ENCODE measurements at places on chromosomes 7 and 10. TPM values are rescaled to one million over a fixed set of nuclear protein-coding genes. Genes with fewer than 3 reads are reported as not detected.

GPR26 gene
- not detected for total RNA-seq

ICA1 gene
- 32.6 TPM for total RNA-seq

NAT16 gene
- total RNA-seq: not detected

- DNase-seq: no peak
- no peak overlapping the region for H3K27ac ChIP-seq
- H3K4me1 ChIP-seq: peaks cover 4% of the 10 kb centered on the region
- no peak overlapping the region for H3K4me3 ChIP-seq
- no peaks in the 10 kb centered on the region for H3K36me3 ChIP-seq
These were observed 32.4 kb downstream of the BTBD16 start for GRCh38 chr10:122303271-122304053.

- no peaks in the 10 kb centered on the region for H3K27me3 ChIP-seq
- no peak overlapping the region for H3K4me3 ChIP-seq
- DNase-seq: no peak
- no peaks in the 10 kb centered on the region for H3K36me3 ChIP-seq
These were observed 26.1 kb downstream of the HACD1 start for GRCh38 chr10:17590969-17591645.

DNA sequence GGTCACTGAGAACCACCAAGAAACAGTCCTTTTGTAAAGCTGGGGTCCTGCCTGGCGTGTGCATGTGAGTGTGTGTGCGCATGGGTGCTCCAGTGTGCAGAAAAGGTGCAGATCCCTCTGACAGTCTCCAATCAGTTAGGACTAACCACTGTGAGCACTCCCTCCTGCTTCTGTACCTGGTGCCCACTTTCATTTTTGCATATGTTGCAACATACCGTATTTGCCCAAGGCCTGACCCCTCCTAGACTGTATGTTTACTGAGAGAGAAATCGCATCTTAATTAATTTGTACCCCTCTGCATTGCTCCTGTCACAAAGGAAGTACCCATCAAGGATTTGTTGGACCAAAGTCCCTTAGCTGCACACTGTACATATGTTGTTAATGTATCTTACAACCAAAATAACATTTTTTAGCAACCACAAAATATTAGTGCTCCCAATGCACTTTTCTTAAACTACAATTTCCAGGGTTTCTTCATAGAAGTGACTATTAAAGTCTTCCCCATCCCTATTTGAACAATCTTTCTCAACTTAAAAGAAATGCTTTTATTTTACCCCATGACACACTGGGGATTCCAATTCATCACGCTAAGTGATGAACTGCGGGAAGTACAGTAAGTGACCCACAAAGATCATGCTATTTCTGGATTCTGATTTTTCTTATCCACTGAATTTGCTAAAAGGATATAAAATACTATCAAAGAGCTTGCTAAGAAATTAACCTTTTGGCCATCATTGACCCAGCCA is 16.6 kb downstream of the PAXIP1 start:
- no peak for DNase-seq
- H3K27ac ChIP-seq: no peak overlapping the region
- H3K4me3 ChIP-seq: no peak overlapping the region
- H3K36me3 ChIP-seq: peaks cover 8% of the 10 kb centered on the region
- no peaks in the 10 kb centered on the region for H3K4me1 ChIP-seq

- no peaks in the 10 kb centered on the region for H3K27me3 ChIP-seq
- H3K36me3 ChIP-seq: no peaks in the 10 kb centered on the region
These were observed 168.6 kb downstream of the REEP3 start for GRCh38 chr10:63689768-63690167.

DNA sequence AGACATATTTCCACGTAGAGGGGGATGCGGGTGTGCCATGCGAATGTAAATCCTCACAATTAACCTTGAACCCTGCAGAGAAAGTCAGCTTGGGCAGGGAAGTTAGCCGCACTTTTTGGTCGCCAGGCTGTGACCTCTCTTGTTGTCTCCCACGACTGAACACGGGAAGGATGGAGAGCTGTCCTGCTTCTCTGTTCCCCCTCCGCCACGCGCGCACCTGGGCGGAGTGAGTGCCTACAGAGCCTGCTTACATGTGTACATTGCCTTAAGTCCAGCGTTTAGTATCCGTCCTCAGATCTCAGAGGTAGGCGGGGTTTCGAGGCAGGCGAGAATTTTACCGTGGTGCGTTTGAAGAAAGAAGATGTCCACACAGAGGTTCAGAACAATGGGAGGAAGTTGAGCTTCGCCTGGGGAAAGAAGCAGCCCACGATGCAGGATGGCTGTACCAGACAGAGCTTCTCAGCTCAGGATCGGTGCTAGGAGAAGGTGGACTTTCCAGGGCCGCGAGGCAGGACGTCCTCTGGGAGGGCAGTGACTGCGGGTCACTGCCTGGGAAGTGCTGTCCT is 482 bp upstream of the ERCC6 start:
- peak overlapping the region; percentile 84 for H3K27ac ChIP-seq
- H3K36me3 ChIP-seq: no peaks in the 10 kb centered on the region
- H3K27me3 ChIP-seq: no peaks in the 10 kb centered on the region
- H3K4me3 ChIP-seq: peak overlapping the region; percentile 76
- H3K4me1 ChIP-seq: peaks cover 40% of the 10 kb centered on the region
- peak; percentile 50 for DNase-seq

- no peak for DNase-seq
- H3K4me3 ChIP-seq: no peak overlapping the region
- peaks cover 16% of the 10 kb centered on the region for H3K36me3 ChIP-seq
- H3K4me1 ChIP-seq: peaks cover 92% of the 10 kb centered on the region
These were observed 14.3 kb downstream of the NOD1 start for GRCh38 chr7:30464231-30464671.

- DNase-seq: no peak
- no peak overlapping the region for H3K27ac ChIP-seq
- H3K4me1 ChIP-seq: no peaks in the 10 kb centered on the region
- no peak overlapping the region for H3K4me3 ChIP-seq
These were observed 215.3 kb downstream of the KIF20B start for GRCh38 chr10:89916468-89917215.

GRCh38 chr10:77501846-77502261 is 135.8 kb downstream of the KCNMA1 start:
- no peaks in the 10 kb centered on the region for H3K36me3 ChIP-seq
- no peak overlapping the region for H3K27ac ChIP-seq
- DNase-seq: no peak
- H3K27me3 ChIP-seq: no peaks in the 10 kb centered on the region
- H3K4me3 ChIP-seq: no peak overlapping the region
- peaks cover 5% of the 10 kb centered on the region for H3K4me1 ChIP-seq
